ENCODE measurements at places on chromosomes 7 and 10.

- DNase-seq, result no peak
Measured at GRCh38 chr10:5448333-5449001, 36.1 kb downstream of the NET1 start.

DNA sequence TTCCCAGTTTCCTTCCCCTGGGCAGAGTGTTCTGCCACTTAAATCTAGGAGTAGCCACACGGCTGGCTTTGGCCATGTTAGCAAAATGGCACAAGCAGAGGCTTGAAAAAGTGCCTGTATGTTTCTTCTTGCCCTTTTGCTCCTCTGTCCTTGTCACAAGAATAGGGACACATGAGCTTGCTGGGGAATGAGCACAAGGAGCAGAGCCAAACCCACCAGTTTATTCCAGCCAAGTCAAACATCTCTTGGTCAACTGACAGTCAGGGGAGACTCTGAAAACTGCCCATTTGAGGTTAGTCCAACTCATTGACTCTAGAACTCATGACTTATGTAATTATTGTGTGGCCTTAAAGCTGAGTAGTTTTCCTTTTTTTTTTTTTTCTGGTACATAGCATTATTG is 739.7 kb upstream of the FZD8 start:
- DNase-seq, result no peak

DNA sequence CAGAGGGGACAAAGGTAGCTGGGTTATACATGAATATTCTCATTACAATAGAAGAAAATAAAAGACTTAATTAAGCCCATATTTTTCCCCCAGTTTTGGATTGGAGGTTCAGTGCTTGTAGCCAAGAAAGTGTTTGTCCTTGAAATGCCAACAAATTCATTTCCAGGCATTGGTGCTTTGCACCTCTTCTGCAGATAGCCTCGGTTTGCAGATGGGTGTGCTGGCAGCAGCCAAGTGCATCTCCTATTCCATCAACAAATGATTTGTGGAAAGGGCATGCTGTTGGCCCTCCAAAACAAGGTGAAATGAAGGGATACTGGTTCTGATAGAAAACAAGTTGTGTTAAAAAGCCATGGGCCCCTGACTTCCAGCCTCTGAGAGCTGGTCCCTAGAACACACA is 187.3 kb downstream of the DPY19L1 start:
- DNase-seq, result no peak

DNA sequence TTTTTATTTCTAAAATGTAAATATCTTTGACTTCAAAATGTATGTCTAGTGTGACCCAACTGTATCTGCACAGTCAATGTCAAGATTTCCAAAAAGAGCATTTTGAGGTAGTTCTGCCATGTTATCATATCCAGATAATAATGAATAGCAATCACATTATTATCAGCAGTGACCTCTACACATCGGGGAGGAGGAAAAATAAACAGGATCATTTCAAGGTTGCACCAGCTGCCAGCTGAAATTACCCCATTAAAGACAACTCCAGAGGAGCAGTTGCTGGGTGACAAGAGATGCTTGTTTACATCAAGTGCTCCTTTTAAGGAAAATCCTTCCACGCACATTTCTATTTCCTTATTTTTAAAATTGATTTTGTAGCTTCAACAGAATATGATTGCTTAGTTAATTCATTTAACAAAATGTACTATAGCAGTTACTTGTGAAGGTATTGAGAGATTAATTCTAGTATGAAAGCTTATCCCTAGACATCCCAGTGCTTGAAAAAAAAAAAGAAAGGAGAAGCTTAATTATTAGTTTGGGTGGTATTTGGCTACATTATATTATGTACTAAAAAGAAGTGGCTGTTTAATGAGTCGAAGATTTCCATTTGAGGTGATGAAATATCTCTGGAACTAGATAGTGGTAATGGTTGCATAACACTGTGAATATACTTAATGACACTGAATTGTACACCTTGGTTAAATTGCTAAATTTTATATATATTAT is 19.3 kb upstream of the SLC35G1 start:
- DNase-seq, result no peak

GRCh38 chr7:142485617-142486226 is 227.9 kb upstream of the PRSS58 start:
- DNase-seq, result peak; percentile 36

Data from endothelial cell (in vitro differentiated cells).